ENCODE measurements at places on chromosomes 4 and X.

GRCh38 chr4:111849746-111850284 is 295.4 kb upstream of the FAM241A start:
- peak; percentile 1 for DNase-seq

DNA sequence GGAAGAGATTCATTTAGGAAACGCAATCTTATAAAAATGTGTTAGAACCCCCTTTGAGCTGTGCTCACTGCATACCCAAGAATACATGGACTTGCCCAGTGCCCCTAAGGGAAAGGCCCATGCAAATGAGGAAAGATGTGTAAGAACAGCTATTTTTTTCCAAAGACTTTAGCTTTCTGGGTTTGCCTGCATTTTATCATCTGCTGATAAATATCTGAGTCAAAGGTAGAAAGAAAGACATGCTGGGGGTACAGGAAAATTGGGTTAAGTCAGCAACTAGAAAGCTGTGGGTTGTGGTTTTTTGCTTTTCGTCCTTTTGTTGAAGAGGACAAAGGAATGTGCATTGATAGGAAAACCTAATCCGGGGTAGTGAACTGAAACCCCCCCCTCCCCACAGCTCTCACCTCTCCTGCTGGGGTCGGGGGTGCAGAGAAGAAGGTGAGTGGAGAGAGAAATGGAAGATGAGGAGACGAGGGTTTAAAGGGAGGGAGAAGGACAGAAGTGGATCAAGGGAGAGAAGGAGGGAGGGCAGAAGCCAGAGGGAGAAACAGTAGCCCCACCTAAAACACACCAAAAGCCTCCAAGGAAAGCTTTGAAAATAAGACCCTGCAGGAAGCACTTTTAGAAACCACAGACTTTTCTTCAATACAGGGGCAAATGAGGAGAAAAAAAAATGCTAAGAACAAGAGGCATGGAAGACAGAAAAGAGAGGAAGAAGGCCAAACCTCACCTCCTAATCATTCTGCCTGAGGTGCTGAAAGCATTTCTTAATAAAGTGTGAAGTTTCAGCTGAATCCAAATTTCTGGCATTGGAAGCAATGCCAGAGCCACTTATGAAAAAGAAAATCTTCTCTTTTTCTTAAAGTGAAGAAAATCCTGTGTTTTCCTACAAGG is 49.3 kb downstream of the KDR start:
- DNase-seq: no peak

GRCh38 chr4:54496412-54496811 is 161.3 kb upstream of the KIT start:
- no peak for DNase-seq

GRCh38 chrX:77446029-77446585 is 1.1 kb upstream of the FGF16 start:
- no peak for DNase-seq

GRCh38 chr4:73068491-73069337 is 802 bp downstream of the COX18 start:
- DNase-seq: peak; percentile 44

GRCh38 chrX:17038277-17038676 is 91.8 kb downstream of the REPS2 start:
- no peak for DNase-seq

DNA sequence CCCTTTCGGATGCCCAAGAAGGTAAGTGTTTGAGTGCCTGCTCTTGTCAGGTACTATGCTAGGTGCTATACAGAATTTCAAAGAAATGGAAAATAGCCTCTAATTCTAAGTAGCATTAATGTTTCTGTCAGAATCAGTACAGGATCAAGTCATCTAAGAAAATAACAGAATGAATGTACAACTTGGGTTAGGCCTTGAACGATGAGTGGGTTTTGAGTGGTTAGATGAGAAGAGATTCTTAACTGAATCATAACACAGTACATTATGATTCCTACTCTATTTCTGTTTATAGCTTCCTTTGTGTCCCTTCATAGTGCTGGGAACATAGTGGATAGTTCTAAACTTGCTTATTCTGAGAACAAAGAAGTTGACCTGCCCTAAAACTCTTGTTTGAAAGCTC is 253.9 kb downstream of the GLUD2 start:
- DNase-seq: no peak

DNA sequence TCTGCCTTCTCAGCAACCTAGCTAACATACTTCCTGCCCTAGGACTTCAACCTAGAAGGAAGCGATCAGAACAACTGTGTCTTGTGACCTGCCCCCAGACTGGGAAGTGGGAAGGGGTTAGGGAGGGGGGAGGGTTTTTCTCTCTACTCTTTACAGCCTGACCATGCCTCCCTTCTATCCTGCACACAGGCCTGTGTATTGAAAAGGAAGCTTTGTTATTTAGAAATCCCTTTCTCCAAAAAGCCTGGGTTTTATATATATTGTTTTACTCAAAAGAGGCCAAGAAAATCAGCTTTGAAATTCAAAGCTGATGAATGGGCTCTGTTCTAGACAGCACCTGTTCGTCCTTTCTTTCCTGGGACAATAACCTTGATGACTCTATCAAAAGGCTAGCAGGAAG is 35.2 kb upstream of the SMS start:
- no peak for DNase-seq

DNA sequence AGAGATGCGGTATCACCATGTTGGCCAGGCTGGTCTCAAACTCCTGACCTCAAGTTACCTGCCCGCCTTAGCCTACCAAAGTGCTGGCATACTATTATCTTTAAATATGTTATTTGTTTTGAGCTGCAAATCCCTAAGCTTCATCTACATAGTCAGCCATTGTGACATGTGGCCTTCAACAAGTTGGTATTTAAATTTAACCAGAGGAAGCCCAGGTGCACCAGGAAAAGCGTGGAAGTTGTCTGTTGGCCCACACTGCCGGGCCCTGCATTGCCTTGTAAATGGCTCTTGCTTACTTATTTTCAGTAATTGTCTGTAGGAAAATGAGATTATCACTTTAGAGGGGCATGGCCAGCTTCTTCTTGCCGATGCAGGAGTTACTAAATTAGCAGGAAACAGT is 6.0 kb downstream of the WWC2 start:
- DNase-seq: no peak

DNA sequence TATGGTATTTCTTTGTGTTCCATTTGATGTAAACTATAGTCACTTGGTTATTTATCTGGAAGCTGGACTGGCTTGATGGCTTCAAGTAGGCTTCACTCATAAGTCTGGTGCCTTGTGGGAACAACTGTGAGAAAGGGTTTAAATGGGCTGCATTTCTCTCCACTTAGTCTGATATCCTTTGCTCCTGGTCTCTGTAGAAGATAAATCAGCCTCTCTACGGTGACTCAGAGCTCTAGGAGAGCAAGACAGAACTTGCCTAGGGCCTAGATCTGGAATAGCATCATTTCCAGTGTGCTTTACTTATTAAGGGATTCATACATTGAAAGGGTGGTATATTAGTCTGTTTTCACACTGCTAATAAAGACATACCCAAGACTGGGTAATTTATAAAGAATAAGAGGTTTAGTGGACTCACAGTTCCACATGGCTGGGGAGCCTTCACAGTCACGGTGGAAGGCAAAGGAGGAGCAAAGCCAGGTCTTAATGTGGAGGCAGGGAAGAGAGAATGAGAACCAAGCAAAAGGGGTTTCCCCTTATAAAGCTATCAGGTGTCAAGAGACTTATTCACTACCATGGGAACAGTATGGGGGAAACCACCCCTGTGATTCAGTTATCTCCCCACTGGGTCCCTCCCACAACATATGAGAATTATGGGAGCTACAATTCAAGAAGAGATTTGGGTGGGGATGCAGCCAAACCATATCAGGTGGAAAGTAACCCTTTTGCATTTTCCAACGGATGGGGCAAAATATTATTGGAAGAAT is 1746.4 kb upstream of the PCDH7 start:
- DNase-seq: peak; percentile 53

DNA sequence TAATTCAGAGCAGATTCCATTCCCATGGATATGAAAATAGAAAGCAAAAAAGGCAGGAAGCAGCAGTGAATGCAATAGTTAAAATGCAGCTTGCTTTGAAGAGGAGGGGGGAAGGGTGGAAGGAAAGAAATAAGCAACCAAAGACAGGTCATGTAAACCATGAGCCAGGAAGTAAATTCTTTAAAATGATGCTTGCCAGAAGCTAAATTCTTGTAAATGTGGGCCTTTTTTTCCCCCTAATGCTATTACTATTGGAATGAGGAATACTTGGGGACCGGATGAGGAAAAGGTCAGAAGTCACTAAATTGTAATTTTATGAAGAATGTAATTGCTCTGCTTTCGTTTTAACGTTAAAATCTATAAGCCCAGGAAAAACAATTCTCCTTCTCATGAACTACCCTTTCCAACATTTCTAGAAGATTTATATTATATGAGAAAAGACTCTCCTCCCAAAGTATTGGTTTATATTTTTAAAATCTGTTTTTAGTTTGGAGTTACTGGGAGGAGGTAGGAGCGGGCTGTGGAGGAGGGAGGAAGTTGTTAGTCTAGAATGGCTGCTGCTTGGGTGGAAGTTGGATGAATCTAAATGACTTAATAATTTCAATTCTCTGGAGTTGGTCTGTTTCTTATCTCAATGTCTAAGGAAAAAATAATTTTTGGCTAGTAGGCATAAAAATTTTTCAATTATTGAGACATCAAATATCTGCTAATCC is 77.6 kb upstream of the PCDH18 start:
- DNase-seq: peak; percentile 93

DNA sequence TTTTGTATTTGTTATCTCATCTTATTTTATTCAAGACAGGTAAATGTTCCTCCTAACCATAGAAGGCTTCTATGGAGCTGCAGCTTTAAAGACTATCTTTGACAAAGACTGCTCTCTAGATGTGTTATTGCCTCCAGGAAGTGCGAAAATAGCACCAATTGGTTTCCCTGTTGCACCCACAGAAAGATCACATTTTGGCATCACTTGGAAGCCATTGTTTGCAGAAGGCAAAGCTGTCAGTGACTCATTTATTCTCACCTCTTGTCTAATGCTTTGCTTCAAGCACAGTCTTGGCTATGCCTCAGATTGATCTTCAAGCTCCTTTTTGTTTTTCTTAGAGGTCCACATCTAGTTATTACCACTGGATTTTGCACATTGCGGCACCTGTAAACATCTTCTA is 150.3 kb downstream of the PCDH7 start:
- no peak for DNase-seq

GRCh38 chr4:87188048-87188447 is 32.4 kb downstream of the KLHL8 start:
- DNase-seq: peak; percentile 49

DNA sequence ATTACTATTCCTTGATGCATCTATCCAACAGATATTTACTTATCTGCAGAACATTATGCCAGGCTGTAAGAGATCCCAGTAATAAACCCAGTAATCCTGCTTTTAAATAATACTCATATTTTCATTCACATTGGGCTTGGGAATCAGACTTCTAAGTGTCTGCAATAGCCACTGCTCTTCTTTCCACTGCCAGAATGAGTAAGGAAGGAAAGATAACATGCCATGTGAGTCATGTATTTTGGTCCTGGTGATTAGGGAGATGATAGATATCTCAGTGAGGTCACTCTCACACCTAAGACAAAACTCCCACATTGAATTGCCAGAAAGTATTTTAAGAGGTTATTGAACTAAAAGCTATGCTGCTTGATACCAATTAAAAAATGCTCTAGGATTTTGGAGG is 13.9 kb upstream of the HEPH start:
- no peak for DNase-seq

GRCh38 chr4:83362492-83363329 is 28.1 kb upstream of the HPSE start:
- DNase-seq: peak; percentile 41

DNA sequence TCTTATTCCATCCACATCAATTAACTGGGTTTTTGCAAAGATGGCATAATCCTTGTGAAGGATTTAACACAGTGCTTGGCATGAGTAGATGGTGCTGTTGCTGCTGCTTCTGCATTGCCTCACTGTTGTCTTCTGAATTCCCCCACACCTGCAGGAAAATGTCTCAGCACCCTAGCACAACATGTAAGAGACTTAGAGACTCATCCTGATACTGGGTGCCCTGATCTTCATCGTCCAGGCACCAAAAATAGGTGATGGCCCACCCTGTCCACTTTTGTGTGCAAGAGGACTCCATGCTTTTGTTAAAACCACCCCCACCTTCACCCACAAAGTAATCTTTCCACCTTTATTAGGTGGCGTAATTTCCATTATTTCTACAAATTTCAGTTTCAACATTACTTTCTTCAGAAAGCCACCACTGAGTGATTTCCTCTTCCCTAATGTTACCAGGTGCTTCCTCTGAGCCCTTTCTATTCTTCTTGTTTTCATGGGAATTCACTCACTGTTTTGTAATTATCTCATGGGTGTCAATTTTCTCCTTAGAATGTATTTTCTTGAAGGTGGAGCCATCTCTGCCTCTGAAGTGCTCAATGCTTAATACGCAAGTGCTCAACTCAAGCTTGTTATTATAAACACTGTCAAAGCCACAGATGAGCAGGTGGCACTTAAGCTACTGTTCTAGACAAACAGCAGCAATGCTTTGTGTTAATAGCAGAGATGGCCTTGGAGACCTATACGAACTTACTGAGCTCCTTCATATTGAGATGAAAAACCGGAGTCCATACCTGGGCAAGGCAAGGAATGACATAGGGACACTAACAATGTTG is 89.5 kb downstream of the HS3ST1 start:
- DNase-seq: no peak

- peak; percentile 35 for DNase-seq
Measured at GRCh38 chr4:86910820-86911684, 18.8 kb upstream of the C4orf36 start.

DNA sequence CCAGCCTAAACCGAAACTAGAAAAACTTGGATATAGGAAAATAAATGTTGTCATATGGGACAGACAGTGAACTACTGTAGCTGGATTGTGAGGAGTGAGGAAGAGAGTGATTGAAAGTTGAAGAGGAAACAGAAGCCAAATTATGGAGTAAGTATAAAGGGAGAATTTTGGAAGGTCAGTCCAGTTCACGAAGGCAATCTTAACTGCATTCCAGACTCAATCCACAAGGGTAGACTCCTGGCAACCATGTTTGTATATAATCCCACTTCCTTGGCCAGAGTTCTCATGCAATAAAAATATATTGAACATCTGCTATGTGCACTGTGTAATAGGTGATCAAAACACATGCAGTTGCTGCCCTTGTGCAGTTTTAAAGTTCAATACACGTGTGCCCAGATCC is 58.6 kb upstream of the CAMK2D start:
- DNase-seq: no peak

- DNase-seq: peak; percentile 80
Measured at GRCh38 chrX:154534526-154535322, 11.9 kb downstream of the G6PD start.

DNA sequence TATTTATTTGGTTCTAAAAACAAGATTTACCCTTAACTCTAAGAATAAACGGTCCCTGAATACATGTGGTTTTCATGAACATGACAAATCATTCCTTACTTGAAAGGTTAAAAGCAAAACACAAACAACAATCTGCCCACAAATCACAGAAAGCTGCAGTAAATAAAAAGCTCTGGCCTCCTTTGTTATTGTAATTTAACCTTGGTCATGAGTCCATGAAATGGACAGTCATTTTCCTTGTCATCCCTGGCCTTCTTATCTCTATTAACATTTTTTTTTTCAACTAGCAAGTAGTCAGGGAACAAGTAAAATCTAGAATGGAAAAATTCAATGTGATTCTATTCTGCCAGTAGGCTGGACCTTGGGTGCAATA is 92.7 kb downstream of the SCD5 start:
- DNase-seq: peak; percentile 64

GRCh38 chrX:14232688-14233087 is 203.0 kb upstream of the GEMIN8 start:
- no peak for DNase-seq

- peak; percentile 12 for DNase-seq
Measured at GRCh38 chr4:108762559-108763225, at the start of gene ETNPPL. Gene ETNPPL (minus strand): TSS chr4:108763053. CDS start chr4:108762898, 155 bp downstream.

GRCh38 chr4:54967289-54967688 is 158.1 kb downstream of the KDR start:
- DNase-seq: no peak

Measured in EH (cell line).